ENCODE measurements at places on chromosomes 7 and 10. TPM values are rescaled to one million over a fixed set of nuclear protein-coding genes. Genes with fewer than 3 reads are reported as not detected.

DNA sequence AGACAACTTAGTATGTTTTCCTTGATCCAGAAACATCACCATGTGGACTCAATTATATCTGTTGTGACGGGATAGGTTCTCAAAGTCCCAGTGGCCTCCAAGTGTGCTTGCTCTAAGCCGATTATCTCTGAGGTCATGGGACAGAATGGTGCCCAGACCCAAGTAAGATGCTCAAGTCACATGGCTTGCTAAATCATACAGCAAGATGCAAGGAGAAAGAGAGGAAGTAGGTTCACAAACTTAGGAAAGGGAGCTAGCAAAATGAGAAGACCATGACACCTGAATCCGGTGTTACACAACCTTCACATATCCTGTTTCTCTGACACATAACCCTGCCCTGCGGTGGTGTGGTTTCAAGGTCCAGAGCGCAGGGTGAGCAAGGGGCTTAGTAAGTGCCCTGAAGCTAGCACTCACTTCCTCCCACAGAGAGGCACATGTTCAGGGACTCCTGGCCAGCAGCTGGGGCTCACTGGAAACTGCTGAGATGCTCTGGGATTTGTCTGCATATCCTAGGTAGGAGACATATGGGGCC, 590.9 kb upstream of the ANKRD30A start:
- no peak for DNase-seq

GRCh38 chr7:155713384-155713783, 68.9 kb downstream of the RBM33 start:
- DNase-seq: no peak

DNA sequence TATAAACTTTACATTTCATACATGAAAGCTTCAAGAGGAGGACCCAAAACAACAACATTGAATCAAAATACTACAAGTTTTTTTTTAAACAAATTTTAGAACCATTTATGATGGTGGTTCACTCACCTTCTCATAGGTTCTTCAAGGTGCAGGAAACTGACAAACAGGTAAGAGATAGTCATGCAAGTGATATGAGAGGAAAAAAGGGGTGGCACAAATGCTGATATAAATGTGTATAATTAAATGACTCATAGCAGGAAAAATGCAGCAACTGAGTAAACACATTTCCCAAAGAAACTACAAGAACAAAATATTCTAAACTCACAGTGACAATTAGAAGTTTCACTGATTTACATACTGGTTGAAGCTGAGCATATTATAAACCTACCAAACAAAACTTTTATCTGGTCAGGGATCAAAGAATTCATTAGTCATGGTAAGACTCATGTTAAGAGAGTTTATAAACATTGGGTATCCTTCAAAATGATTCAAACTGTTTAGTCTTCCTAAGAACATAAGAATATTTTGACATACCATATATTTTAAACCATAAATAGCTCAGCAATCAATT, 14.1 kb downstream of the ZWINT start:
- no peak for DNase-seq

Gene MKX
- 0.30 TPM for total RNA-seq

- no peak for DNase-seq
These were observed 20.8 kb downstream of the ZDHHC16 start for GRCh38 chr10:97466755-97467154.

DNA sequence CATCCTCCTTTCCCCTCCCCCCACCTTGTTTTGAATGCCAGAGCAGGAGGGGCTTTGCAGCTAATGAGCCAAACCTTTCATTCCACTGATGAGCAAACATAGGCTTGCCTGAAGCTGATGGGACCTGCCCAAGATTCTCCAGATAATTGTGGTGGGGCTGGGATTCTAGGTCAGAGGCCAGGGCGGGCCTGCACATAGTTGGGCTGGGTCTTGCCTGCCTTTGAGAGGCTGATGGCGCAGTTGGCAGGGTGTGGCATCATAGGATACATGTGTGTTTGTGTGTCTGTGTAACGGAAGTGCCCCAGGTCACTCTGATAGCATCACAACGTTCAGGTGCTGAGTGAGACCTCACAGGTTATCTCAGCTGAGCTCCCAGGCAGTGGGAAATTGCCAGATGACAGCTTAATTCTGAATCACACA, 22.9 kb downstream of the BTBD16 start:
- peak; percentile 24 for DNase-seq

GRCh38 chr7:44167920-44168319, 21.3 kb downstream of the GCK start:
- DNase-seq: no peak

DNA sequence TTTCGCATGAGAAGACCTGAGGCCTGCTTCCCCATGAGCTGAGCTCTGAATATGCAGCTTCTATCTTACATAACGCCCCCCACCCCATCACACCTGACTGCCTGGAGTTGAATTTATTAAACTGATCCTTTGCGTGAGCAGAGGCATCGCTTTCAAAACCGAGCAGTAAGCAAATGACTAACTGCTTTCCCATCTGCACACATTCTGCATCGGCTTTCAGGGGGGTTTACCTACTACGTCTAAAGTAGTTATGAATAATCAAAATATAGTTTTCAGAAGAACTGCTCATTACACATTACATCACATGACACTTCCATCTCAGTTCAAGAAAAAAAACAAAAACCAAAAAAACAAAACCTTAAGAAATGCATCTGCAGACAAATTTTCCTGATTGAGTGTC, 54.7 kb upstream of the EGR2 start:
- no peak for DNase-seq

Gene YKT6
- 19.9 TPM for total RNA-seq

Gene NPTX2
- total RNA-seq: 0.38 TPM

DNA sequence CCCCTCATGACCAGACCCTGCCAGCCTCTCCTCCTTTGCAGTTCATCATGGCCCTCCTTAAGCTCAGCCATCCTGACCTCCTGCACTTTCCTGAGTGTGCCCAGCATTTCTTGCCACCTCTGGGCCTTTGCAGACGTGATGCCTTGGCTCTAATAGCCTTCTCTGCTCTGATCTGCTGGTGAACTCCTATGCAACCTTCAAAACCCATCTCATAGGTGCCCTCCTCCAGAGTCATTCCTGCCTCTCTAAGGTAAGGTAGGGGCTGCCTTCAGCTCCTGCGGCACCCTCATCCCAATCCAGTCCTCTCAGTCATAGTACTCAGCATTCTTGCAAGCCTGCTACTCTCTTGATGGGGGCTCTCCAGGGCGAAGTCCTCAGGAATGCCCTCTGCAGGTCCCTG, 19.3 kb upstream of the ELN start:
- no peak for DNase-seq

GRCh38 chr10:126930131-126930882, 25.1 kb downstream of the DOCK1 start:
- DNase-seq: no peak

DNA sequence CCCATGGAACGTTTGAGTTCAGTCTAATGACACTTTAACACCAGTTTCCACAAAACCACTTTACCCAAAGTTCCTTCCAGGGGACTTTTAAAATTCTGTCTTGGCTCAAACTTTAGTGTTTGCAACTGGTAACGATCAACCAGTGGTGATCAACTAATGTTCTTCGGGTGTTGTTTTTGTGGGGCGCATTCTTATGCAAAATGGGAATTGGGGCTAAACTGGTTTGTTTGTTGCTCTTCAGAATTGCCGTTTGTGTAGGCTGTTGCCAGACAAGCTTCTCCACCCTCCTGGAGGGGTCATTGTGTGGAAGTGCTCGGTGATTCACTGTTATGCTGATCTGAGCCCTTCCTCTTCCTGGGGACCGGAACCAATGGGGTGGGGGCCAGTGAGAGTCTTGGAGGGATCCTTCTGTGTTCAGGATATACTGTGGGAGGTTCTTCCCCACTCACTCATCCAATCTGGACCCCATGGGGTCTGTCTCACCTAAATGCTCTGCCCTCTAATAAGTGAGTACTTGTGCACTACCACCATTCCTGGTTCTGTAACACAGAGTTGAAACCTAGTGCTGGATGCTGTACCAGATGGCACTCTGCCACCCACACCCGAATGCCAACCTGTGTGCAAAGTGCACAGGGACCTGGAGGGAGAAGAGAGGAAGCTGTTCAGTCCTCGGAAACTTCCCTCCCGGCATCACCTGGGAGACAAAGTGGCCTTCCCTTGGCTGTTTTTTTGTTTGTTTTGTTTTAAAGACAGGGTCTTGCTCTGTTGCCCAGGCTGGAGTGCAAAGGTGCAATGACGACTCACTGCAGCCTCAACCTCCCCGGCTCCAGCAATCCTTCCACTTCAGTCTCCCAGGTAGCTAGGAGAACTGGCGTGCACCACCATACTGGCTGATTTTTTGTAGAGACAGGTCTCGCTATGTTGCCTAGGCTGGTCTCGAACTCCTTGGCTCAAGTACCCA, 2.1 kb downstream of the NFE2L3 start:
- DNase-seq: no peak

DNA sequence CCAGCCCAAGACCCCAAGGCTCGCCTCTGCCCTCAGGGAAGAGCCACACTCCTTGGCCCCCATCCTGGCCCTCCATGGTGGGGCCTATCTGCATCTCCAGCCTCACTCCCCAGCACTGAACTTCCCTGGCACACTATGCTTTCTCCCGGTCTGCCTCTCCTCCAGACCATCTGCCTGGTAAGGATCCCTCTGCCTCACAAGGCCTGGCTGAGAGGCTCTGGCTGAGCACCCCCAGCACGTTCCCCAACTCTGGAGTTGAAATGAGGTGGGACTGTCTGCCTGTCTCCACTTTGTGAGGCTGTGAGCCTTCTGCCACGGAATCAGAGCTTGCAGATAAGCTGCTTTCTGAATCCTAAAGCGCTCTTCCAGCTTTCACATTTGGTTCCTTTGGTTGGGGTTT, 220.7 kb downstream of the TNS3 start:
- DNase-seq: peak; percentile 24

DNA sequence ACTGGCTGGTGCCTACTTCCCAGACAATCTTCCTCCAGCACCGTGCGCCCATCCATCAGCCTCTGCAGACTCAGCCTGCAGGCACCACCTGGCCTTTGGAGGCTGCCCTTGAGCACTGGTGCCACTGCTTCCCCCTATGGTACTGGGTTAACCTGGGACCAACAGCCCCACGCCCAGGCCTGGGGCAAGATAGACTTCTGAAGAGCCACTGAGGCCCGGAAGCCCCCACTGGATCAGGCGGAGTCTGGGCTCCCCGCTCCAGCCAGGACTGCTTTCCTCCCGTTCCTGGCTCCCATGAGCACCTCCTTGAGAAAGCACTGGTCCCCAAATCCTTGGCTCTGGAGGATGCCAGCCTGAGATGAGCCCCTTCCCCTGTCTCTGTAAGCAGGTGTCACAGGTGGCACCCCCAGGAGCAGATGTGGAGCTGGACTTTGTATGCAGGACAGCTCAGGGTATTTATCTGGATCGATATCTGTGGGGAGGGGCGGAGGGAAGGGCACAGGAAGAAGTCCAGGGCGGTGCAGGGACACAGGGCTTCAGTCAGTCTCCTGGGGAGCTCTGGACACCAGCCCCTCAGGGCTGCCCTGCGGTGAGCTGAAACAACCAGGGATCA, 206.5 kb upstream of the PPP2R2D start:
- DNase-seq: peak; percentile 22

Data from left lobe of liver (tissue), 2 donors.